ENCODE measurements at places on chromosomes 1 and 21.

DNA sequence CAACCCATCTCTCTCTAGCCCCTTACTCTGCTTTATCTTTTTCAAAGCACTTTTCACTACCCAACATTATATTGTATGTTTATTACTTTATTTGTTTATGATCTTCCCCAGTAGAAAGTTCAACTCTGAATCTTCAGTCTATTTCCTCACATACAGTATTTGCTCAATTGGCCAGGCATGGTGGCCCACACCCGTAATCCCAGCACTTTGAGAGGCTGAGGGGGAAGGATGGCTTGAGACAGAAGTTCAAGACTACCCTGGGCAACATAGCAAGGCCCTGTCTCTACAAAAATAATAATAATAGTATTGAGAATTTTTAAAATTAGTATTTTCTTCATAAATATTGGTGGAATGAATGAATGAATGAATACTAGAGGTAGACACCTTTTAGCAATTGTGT is 1.2 kb downstream of the STPG1 start:
- no peak for DNase-seq

GRCh38 chr1:68384321-68384813 is 65.4 kb downstream of the RPE65 start:
- peak; percentile 92 for DNase-seq

GRCh38 chr1:228276174-228276831 is 68.5 kb downstream of the OBSCN start:
- no peak for DNase-seq

DNA sequence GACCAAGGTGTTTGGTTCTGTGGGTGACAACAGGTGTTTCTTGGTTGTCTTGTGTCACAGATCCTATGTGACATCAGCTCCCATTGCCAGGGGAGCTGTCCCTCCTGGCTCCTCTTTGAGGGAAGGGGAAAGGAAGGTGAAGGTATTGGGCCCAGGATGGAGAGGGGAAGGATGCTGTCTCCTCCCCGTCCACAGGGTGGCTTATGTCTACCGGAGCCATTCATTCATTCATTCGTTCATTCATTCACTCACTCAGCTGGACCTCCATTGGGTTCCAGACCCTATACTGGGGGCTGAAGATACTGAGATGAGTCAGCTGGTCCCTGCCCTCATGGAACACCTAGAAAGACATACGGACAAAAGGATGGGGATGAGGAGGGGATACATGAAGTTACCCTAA is 38.9 kb downstream of the EPHB2 start:
- DNase-seq, result no peak

GRCh38 chr1:48740621-48741020 is 36.1 kb downstream of the BEND5 start:
- no peak for DNase-seq

GRCh38 chr1:4805987-4806386 is 151.6 kb downstream of the AJAP1 start:
- no peak for DNase-seq

- peak; percentile 62 for DNase-seq
Measured at GRCh38 chr1:22930240-22930912, 42.3 kb downstream of the LACTBL1 start.

DNA sequence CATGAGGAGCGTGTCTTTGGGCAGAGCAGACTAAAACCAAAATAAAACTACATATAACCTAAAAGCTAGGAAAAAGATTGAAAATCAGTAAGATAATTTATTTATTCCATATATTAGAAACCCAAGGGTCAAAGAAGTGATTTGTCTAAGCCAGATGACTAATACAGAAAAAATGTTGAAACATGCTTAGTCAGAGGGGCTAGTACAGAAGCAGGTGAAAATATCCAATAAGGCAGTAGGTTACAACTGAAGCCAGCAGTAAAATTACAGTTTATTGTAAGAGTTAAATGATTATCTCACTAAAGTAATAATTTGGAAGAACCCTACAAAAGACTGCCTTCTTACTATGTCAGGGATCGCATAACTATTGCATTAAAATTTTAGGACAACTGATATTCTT is 1190.9 kb upstream of the PRMT6 start:
- no peak for DNase-seq

GRCh38 chr1:170247751-170248521 is 102.2 kb downstream of the NTMT2 start:
- DNase-seq, result no peak

- no peak for DNase-seq
Measured at GRCh38 chr1:203283597-203283996, 21.7 kb upstream of the BTG2 start.

GRCh38 chr1:39272027-39272797 is 67.7 kb downstream of the MACF1 start:
- DNase-seq, result peak; percentile 12

- no peak for DNase-seq
Measured at GRCh38 chr1:234535763-234536515, 57.0 kb upstream of the TARBP1 start.

DNA sequence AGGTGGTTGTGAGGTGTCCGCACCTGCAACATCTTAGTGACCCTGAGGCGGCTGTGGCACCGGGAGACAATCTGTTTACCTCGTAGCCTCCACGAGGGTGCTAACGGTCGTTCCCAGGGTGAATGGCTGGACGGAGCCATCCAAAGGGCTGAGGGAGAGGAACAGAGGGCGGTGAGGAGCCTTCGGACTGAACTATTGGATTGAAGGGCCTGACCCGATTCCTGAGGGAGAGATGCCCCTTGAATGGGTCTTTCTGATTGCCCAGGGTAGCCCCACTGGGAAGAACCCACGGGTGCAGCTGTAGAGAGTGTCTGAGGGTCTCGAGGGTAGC is 2.3 kb downstream of the NR5A2 start:
- no peak for DNase-seq

DNA sequence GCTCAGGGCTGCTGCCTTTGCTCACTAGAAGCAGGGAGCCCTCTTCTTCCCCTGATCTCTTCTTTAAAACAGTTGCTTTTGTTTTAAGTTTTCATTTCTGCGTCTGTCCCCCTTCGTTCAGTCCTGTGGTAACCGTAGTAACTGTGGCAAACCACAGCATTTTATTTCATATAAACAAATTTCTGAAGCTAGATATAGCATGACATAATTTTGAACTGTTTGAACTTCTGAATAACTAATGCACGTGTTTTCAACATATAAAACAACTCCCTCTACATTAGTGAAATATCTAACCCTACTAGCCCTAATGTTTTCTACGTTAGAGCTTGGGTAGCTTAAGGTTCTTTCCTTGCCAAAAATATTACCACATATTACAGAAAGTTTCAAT is 104.6 kb downstream of the DISP1 start:
- no peak for DNase-seq

DNA sequence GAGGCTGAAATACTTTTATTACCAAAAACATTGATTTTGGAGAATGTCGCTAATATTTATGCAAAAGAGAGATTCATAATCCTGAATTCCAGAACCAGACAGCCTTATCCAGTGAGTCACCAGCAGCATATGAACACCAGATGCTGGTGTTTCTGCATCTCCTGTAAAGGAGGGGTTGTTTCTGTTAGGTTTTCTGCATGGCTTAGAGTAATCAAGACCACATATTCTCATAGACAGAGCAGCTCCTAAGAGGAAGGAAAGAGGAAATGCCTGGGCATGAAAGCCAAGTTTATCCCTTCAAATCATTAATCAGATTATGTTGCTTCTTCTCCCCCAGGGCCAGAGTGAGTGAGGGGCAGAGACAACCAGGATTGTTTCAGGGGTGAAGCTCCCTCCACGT is 86.2 kb downstream of the NGF start:
- DNase-seq, result no peak

DNA sequence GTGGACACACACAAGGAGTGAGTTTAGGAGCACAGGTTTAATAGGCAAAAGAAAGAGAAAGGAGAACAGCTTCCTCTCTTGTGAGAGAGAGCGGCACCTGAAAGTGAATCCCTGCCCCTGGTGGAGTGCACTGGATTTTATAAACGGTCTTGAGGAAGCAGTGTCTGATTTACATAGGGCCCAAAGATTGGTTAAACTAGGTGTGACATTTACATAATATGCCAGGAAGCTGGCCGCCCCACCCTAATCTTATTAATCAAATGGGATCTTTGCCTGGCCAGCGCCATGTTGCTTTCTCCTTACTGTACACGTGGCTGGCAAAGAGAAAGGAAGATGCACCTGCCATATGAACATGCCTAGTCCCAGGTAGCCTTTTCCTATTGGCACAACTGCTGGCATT is 38.7 kb downstream of the CFH start:
- no peak for DNase-seq

GRCh38 chr21:45522986-45523385 is 19.3 kb downstream of the SLC19A1 start:
- no peak for DNase-seq

- DNase-seq, result no peak
Measured at GRCh38 chr1:185676969-185677368, 57.2 kb upstream of the HMCN1 start.

DNA sequence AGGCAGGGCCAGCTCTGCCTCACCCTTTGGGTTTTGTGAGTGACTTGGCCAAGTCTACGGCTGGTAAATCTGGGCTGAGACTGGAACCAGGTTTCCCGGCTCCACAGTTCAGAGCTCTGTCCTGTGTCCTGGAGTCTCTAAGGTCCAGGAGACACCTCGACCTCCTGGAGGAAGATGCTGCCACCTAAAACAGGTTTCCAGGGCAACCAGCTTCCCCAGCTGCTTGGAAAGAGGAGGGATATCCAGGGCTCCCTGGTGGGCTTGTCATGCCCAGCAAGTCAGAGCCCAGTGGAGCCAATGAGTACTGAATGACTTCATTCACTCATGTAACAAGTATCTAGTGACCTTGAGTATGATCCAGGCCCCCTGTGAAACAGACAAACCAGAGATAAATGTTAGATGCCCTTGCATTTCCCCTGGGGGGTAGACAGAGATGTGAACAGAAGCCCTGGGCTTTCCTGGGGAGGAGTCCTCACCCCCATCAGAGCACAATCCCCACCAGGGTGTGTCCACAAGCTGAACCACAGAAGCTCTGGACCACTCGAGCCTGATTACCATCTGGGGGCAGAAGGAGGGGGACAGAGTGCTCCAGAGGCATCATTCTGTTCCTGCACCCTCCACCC is 181.2 kb upstream of the RAB4A start:
- DNase-seq, result no peak

- DNase-seq, result no peak
Measured at GRCh38 chr1:109207467-109208103, 6.1 kb upstream of the SARS1 start.

DNA sequence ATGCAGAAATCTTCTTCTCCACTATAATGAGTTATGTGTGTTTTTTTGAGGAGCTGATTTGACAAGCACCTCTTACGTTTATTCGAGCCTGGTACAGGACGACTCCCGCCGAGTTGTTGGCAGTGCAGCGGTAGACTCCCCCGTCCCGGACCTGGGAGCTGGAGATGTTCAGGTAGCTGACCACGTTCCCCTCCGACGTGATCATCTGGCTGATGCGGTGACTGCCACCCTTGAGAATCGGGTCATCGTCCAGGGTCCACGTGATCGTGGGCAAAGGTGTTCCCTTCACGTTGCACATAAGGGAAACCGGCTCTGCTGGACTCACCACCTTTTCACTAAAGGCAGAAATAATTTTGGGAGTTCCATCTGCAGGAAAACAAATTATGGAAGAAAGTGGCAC is 471.8 kb downstream of the PCP4 start:
- no peak for DNase-seq

Measured in suppressor macrophage treated with lipopolysaccharide for 4 hours (primary cell).